Endothelial cell of umbilical vein (primary cell): ENCODE measurements at places on chromosomes 6 and 20. TPM values are rescaled to one million over a fixed set of nuclear protein-coding genes. Genes with fewer than 3 reads are reported as not detected.

- DNase-seq, result no peak
These were observed 14.7 kb downstream of the DPPA5 start for GRCh38 chr6:73339340-73339739.

Gene GSTA3
- polyA plus RNA-seq, result not detected in 2 replicates

DNA sequence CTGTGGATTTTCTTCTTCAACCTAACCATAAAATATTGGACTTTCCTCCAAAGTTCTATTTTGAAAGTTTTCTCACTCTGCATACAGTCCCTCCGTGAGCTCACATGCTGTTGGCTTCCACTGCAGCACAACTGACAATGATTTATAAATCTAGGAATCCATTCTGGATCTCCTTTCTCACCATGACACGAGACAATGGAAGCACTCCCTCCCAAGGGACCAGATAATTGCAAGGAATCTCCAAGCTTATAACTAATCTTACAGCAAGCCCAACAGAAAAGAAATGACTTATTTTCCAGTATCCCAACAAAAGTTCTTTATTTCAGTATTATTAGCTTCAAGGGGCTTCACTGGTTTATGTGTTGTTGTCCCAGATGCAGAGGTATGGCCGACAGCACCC lies 729.0 kb downstream of the RFPL4B start:
- no peak for DNase-seq

Gene PRR18
- polyA plus RNA-seq, result not detected in 2 replicates

- DNase-seq, result no peak
These were observed 29.2 kb downstream of the MBOAT1 start for GRCh38 chr6:20182926-20183521.

GRCh38 chr6:102485480-102485879 lies 1092.0 kb downstream of the GRIK2 start:
- DNase-seq, result no peak

- DNase-seq, result no peak
These were observed 24.5 kb downstream of the MAPK14 start for GRCh38 chr6:36052097-36052496.

Gene SRMS
- polyA plus RNA-seq, result not detected in 2 replicates
